ENCODE measurements at places on chromosomes 16 and 17.
A peak's percentile ranks its signal among the peaks of the same experiment; 100 is the strongest.

DNA sequence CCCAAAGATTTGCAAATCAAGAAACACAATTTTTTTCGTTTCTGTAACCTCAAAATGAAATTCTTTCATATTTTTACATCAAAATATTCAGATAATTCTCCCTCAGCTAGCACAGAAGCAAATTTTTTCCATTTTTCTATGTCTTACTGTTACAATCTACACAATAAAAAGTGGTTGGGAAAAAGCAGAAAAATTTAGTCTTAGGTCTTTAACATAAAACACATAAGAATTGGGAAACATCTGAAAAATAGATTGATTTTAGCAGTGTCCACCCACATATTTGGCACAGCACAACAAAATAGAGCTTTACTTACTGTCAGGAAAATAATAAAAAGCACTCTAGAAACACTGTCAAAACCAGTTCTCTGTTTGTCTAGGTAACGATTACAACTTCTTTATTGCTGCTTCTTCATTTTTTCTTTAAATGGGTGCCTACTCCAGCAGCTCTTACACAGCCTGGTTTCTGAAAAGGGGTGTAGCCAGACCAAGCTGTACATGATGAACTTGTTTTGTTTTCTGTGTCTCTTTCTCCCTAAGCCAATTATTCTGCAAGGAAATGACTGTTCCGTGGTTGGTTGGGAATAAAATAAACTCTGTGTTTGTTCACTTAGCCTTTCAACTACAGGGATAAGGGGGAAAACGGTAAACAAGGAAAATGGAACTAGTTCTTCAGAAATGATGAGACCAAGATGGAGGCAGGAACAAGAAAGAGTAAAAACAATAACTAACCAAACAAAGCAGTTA, at the start of gene ABCA6:
TSS of gene ABCA6 (minus strand) at position 465 of the 744 bp plus-strand sequence. CDS start 1,192 bp downstream, outside the sequence.
- DNase-seq, result peak; percentile 10

DNA sequence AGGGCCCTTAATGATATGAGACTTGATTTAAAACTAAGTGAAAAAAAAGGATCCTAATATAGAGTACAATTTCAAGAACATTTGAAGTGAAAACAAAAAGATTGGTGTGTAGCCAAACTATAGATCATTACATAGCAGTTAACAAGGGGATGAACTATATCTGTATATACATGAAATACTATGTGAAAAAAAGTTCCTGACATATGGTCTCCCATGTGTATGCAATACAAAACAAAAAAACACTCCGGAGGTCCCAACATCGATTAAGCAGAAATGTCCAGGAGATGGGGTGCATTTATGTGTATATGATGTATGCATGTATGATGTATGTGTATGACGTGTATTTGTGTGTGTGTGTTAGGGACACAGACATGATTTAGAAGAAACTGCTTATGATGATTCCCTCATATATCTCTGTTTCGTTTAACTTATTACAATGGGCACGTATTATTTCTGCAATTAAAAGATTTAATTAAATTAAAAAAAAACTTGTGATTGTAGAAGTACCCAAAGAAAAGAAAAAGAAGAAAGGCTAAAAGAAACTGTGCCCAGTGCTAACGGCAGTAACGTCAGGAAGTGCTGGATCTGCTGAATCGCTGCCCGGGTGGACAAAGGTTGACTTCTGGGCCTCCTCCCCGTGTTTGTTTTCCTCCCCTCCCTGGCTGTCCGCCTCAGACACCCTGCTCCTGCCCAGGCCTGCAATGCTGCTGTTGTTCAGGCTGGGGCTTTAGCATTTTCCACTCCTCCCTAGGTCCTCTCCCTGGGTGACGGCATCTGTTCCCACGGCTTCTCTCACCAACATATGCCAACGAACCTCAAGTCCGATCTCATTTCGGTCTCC, 36.9 kb downstream of the TBX4 start:
- DNase-seq, result no peak

DNA sequence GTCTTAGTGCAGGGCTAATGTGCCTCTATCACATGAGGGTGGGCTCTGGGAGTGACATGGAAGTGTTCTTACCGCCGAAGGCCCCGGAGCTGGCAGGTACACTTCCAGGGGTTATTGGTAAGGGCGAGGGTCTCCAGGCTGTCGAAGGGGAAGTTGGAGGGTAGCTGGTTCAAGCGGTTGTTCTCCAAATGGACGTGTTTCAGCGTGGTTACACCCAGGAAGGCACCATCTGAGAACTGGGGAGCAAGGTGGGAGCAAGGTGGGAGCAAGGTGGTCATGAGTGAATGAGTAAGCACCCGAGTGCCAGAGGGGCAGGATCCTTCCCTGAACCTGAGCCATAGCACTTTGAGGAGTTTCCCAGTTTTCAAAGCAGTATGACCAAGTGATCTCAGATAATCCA, 3.0 kb downstream of the CHAD start:
- no peak for DNase-seq

DNA sequence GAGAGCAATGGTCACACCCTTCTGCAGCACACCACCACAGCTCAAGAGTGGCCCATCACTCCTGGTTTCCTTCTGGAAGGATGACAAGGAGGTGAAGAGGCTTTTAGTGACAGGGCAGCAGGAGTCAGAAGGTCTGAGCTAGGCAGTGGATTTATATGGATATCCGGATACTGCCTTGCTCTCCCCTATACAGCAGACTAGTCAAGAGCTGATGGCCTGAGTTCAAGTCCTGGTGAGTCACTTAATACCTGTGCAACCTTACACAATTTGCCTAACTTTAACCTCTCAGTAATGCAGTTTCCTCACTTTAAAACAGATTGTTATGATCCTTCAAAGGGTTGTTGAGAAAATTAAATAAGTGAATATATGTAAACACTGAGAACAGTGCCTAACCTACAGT, 22.9 kb downstream of the MYO18A start:
- no peak for DNase-seq
